ENCODE measurements at places on chromosomes 7 and 10.

DNA sequence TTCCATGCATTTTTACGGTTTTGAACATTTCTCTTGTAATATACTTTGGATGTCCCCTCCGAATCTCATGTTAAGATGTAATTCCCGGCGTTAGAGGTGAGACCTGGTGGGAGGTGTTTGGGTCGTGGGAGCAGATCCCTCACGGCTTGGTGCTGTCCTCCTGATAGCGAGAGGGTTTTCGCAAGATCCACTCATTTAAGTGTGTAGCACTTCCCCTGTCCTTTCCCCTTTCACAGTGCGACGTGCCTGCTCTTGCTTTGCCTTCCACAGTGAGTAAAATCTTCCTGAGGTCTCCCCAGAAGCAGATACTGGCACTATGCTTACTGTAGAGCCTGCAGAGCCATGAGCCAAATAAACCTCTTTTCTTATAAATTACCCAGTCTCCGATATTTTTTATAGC is 6.6 kb downstream of the GPR141 start:
- no peak for DNase-seq

- DNase-seq = peak; percentile 60
Measured at GRCh38 chr7:121278120-121279021, 50.4 kb upstream of the WNT16 start.

GRCh38 chr7:158828133-158829020 is 932 bp downstream of the ESYT2 start:
- DNase-seq = peak; percentile 71

GRCh38 chr7:2412587-2413201 is 9.3 kb downstream of the CHST12 start:
- DNase-seq = no peak

DNA sequence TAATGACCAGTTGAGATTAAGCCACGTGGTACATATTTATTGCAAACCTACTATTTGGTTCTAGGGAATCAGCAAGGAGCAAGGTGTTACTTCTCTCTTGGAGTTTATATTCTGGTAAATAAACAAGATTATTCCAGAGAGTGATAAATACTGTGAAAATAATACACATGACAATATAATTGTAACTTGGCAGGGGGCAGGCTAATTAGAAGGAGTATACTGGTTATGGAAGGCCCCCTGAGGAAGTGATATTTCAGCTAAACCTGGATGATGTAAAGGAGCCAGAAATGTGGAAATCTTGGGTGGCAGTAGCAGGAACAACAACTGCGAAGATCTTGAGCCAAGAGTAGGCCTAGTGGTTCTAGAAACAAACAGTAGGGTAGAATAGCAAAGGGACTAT is 111.8 kb downstream of the SDK1 start:
- DNase-seq = no peak

DNA sequence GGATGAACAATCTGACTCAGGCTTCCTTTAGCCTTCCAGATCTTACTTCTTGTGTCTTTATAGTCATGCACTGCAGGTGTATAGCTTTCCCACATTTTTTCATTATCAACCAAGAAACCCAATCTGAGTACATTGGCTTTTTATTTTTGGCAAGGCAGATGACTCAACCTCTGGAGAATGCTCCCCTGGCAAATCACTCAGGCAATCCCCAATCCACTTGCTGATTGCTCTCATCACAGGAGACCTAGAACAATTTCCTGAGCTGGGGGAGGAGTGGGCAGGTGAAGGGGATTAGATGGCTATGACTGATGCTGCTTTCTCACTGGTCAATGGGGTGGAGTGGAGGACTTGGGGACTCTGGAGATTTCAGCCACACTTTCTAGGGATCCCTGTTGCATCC is 134.4 kb downstream of the SLC16A9 start:
- DNase-seq = no peak

DNA sequence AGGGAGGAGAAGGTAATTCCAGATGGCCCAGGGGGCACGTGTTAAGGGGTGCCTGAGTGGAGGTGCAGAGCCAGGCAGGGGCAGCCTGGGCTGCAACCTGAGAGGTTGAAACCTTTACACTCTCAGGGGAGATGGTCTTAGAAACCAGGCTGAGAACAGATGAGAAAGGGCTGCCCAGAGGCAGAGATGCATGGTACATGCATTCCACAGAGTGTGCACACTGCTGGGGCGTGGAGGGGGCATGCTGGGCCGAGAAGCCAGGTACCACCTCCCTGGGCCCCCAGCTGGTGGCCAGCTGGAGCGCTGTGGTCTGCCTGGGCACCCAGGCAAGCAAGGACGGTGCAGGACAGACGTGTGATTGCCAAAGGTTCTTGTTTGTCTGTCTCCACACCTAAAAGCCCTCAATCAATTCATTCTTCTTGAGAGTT is 14.1 kb upstream of the CSGALNACT2 start:
- DNase-seq = no peak

DNA sequence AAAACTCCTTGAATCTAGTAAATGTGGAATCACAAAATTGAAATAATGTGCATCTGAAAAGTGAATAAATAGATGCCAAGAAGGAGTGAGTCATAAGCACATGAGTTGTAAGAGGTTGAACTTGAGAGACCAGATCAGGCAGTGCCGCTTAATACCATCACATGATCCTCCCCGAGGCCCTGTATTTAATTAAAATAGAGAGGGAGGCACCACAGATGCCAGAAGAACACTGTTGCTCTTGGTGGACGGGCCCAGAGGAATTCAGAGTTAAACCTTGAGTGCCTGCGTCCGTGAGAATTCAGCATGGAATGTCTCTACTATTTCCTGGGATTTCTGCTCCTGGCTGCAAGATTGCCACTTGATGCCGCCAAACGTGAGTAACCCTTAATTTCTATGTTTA is at the start of gene GPNMB:
Gene GPNMB (plus strand): TSS at position 221 of the 400 bp plus-strand sequence. CDS start 83 bp downstream, at position 304.
- peak; percentile 76 for DNase-seq

GRCh38 chr10:80437227-80437626 is 16.9 kb upstream of the TSPAN14 start:
- DNase-seq = no peak

DNA sequence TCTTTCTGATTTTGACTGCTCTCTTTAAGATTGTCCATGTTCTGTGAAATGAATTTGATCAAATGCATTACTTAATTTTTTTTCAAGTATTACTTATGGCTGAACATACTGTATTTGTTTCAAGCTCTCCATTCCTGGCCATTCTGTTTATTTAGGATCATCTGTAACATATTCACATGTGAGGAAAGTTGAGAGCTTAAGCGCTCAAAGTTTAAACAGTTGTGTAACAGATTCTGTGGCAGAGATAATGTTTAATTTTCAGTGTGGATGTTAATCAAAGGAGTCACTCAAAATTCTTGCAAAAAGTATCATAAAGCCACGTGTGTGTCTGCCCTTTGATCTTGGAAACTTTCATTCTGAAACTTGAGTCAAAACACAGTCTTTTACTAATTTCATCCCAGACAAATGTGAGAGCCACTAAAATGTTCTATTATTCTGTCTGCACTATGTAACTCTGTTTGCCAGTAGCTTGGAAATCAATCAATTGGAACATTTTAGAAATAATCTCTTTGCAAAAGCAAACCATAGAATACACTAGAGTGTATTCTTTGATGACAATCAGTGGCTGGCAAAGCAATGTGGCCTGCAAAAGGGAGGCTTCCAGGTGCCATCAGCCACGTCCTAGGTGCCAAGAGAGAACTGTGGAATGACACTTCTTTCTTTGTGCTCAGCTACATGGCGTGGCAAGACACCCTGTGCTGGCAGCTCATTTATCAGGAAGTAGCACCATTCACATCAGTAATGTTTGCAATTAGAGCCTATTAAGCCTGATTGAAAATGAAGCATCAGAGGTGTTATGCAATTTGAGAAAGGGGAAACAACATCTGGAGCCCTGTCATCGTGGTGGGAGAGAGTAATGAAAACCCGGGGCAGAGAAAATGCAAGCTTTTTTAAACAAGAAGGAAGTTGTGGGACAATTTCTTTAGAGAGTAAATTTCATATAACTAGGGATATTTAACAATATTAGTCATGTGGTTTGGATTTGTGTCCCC is 40.9 kb downstream of the ARL5B start:
- DNase-seq = no peak

GRCh38 chr7:119413314-119413805 is 859.6 kb upstream of the KCND2 start:
- DNase-seq = no peak

DNA sequence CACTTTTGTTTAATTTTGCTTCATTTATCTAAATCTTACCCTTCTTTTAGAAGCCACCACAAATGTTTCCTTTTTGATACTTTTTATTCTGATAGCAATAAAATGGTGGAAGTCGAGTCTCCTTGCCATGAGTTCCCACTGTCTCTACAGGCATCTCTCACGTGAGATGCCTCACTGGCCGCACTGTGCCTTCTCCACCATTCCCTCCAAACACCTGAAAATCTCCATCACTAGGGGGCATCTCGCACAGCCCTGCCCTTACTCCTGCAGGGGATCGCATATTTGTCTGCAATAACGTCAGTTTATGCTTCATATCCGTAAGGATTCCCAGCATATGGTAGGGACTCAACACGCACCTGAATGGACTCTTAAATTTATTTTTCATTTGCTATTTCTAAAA is 56.3 kb upstream of the NCAPG2 start:
- no peak for DNase-seq

DNA sequence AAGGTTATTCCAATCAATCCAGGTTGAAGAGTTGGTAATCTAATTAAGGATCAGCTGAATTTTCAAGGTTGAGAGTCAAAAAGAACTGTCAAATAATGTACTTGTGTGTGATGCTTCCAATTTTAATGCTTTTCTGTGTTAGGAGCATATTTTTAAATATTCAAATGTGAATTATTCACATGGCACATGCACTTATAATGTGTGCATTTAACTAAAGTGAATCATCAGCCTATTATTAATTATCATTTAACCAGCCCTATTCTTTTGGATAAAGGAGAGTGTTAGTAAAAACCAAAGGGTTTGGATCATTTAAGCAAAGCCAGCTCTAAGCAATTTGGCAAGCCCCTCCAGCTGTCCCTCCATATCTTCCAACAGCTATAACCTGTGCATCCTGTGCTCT is 11.2 kb downstream of the LGI1 start:
- no peak for DNase-seq

DNA sequence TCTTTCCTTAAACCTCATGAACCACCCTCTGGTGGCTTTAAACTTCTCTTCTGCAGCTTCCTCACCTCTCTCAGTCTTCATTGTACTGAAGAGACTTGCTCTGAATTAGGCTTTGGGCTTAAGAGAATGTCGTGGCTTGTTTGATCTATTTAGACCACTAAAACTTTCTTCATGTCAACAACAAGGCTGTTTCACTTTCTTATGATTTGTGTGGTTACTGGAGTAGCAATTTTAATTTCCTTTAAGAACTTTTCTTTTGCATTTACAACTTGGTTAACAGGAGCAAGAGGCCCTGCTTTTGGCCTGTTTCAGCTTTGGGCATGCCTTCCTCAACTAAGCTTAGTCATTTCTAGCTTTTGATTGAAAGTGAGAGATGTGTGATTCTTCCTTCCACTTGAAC is 38.1 kb upstream of the CDHR3 start:
- no peak for DNase-seq

DNA sequence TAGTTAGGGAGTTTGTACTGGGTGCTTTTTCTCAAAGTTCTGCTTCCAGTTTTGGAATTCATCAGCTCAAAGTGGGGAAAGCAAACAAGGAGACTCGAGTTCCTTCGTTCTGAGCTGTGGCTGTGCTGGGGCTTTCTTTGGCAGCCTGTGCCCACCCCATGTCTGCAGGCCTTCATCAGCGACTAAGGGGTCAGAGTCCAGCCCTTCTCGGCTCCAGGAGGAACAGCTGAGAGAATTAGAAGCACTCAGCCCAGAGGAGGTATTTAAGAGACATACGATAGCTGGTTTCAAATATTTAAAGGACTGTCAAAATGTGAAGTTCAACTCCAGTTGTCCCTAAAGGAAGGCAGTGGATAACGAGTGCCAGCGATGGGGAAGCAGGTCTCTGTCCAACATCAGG is 41.3 kb downstream of the SH3PXD2A start:
- no peak for DNase-seq

DNA sequence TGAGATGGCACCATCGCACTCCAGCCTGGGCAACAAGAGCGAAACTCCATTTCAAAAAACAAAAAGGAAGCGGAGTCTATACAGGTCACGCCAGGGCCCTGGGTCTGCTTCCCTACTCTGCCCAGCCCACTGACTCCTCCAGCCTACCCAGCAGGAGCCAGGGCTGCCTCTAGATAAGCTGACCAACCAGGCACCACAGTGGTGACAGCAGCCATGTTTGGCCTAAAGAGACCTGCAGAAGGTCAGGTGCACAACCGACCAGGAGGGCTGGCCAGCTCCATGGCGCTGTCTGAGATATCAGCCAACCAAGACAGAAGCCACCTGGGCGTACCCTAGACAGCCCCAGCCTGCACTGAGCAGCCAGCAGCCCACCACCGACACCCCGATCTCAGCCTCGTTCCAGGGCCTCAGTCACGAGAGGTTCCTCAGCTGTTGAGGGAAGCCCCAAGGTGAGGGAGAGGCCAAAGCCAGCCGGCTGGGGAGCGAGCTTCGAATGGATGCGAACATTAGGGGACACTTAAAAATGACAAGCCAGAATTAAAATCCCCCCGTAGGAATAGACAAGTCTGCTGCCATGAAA is 24.4 kb upstream of the PWWP2B start:
- DNase-seq = no peak

GRCh38 chr7:54072710-54073109 is 469.5 kb upstream of the VSTM2A start:
- no peak for DNase-seq

DNA sequence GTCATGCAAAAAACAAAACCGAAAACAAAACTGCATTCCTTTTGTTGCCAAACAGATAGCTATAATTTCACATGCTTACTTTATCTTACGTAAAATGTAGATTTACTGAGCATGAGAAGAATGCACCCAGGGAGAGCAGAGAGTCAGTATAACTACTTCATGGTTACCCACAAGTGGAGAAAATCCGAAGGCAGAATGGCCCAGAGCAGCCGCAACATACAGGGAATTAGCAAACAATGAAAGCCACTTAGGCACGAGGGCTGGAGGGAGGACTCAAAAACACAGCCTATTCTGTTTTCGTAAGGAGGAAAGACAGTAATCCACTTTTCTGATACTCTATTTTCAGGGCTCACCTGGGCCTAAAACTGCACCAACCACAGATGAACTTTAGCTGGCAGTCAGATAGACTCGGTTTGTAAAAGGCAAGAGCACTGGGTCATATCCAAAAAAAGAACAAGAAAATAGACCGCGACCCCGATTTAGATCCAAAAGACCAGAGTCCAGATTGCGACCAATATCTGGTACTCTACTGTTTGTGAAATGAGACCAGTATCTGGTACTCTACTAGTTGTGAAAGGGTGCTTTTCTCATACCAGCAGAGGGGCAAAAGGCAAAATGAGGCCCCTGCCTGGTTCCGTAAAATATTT is 1.3 kb downstream of the ITPRIP start:
- peak; percentile 90 for DNase-seq

- DNase-seq = no peak
Measured at GRCh38 chr10:32175629-32176028, 119.4 kb upstream of the KIF5B start.

DNA sequence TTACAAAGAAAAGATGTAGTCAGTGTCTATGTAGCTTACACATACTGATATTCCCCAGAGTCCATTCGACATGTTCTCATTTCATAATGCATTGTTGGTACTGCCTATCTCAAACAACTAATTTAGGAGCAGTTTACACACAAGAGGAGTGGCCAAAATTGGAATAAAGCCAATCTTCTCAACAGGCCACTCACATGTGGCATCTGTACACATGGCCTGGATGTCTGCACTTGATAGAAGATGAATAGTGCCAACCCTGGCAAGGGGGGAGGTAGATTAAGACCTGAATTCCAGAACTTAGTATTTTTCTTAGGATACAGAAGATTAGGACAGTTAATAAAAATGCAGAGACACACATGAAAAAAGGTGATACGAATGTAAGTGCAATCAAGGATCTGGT is 125.3 kb upstream of the STARD3NL start:
- no peak for DNase-seq

- DNase-seq = no peak
Measured at GRCh38 chr10:119460369-119461195, 81.9 kb downstream of the RGS10 start.
